ENCODE measurements at places on chromosomes 12 and 14.

- DNase-seq = no peak
Measured at GRCh38 chr14:82094829-82095345, 561.2 kb upstream of the SEL1L start.

- DNase-seq = no peak
Measured at GRCh38 chr14:32047791-32048190, 29.3 kb upstream of the ARHGAP5 start.

DNA sequence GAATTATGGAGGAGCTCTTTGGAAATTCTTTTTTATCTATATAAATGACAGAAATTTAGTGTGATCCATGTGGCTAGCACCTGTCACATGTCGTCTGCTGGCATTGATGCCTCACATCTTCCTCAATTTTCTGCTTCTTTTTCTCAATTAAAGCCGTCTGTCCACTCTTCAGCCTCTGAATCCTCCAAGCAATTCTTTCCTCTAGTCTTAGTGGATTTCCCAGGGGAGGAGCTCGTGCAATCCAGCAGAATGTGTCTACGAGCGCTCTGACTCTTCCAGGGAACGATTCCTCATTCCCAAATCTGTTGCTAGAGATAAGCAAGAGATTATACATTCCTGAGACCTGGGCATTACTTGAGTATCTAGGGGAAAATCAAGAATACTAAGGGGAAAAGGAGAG is 176.6 kb downstream of the EMP1 start:
- no peak for DNase-seq

- no peak for DNase-seq
Measured at GRCh38 chr14:61533513-61534255, 161.6 kb upstream of the HIF1A start.

DNA sequence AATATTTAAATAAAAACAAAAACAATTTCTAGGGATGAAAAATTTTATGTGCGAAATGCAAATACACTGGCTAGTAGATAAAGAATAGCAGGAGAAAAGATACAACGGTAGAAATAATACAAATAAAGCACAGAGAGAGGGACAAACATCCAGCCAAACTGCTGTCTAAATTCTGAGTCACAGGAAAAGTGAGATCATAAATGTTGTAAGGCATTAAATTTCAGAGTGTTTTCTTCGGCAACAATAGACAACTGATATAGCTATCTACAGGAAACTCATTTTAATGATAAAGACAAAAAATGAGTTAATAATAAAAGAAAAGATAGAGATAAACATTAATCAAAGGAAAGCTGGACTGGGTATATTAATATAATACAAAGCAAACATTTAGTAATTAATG is 122.2 kb downstream of the NTS start:
- DNase-seq = no peak

DNA sequence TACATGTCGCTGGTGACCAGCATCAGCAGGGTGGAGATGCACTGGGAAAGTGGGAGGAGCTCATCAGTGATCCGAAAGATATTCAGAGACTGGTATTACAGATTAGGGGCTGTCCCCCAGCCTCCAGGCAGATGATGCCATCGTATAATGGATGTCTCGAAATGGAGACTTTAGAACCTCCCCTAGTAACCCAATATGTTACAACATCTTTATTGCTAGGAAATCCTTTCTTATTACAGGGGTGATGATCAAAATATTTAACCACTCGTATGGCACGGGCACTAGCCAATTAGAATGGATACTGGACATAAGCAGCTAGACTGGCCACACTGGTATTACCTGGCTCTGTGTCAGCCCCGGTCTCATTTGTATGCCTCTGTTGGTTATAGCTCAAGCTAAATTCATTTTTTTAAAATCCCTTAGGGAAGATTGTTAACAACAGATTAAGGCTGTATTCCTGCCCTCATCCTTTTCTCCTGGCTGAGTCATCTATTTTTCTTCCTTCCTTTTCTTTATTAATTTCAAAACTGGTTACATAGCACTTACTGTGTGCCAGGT is 10.8 kb upstream of the CEBPE start:
- DNase-seq = no peak

GRCh38 chr14:100072783-100073346 is 7.6 kb downstream of the EVL start:
- peak; percentile 65 for DNase-seq

DNA sequence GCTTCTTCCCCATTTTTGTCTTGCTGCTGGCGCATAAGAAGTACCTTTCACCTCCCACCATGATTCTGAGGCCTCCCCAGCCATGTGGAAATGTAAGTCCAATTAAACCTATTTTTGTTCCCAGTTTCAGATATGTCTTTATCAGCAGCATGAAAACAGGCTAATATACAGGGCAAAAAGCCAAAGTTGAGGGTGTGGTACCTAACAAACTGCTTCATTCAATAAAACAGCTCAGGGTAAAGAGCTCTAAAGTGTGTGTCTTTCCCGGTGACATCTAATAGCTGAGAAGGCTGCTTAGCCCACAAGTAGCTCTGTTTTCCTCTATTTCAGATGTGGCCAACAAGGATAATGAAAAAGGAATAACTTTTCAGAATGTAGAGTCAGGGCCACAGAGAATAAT is 76.7 kb upstream of the SLC8A3 start:
- no peak for DNase-seq

DNA sequence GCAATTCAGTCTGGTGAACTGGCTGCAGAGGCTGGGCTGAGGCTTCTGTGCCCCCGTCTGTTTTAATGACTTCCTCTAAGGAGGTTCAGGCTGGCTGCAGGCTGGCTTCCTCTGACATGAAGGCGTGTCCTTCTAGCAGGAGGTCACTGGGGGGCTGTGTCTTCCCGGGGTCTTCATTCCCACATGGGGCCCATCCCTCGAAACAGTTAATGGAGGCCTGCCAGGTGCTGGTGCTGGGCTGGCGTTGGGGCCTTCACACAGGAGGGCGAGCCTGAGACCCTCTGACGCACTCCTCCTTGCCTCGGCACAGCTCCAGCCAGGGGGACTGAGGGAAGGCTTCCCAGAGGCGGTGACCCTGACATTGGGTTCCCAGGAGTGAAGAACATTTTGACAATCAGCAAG is 57.7 kb upstream of the DLK1 start:
- DNase-seq = no peak

DNA sequence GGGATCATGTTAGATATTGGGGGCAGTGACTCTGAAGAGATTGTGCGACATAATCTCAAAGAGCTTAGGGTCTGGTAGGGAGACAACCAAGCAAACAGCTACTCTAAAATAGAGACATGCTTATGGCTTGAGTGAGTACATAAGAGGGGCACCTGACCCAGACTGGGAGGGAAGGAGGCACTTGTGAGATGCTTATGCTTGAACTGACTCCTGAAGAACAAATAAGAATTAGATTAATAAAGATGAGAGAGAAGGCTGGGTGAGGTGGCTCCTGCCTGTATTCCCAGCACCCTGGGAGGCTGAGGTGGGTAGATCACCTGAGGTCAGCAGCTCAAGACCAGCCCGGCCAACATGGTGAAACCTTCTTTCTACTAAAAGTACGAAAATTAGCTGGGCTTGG is 19.1 kb downstream of the TMTC2 start:
- no peak for DNase-seq

- no peak for DNase-seq
Measured at GRCh38 chr12:92445253-92446082, 257.3 kb upstream of the PLEKHG7 start.

- no peak for DNase-seq
Measured at GRCh38 chr12:68868043-68868790, 60.2 kb downstream of the MDM2 start.

DNA sequence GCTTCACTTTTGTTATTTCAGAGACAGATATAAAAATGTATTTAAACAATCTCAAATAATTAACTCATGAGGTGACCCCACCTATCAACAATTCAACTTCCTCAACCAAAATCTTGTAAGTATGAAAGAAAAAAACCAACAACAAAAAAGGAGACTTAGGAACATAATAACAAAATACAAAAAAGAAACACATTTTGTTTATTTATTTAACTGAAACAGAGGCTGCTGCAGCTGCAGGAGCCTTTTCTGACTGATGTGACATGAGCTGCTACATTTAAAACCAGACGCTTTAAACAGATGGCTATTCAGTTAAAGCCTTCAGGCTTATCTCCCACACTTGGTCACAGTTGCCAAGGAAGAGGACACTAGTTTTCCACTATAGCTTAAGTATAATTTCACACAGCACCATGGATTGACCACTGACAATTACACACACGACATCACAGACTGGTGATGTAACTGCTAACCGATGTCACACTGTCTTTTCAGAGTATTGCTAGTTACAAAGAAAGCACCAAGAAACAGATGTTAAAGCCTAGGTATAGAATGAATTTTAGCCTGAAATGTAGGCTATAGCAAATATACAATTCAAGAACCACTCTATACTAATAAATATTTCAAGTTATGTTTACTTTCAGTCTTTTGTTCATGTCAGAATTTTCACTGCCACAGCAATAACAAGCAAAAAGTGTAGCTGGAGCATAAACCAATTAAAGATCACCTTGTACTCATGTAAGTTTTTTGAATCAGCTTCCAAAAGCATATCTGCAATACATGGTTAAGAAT is 113.0 kb downstream of the MED13L start:
- DNase-seq = no peak

DNA sequence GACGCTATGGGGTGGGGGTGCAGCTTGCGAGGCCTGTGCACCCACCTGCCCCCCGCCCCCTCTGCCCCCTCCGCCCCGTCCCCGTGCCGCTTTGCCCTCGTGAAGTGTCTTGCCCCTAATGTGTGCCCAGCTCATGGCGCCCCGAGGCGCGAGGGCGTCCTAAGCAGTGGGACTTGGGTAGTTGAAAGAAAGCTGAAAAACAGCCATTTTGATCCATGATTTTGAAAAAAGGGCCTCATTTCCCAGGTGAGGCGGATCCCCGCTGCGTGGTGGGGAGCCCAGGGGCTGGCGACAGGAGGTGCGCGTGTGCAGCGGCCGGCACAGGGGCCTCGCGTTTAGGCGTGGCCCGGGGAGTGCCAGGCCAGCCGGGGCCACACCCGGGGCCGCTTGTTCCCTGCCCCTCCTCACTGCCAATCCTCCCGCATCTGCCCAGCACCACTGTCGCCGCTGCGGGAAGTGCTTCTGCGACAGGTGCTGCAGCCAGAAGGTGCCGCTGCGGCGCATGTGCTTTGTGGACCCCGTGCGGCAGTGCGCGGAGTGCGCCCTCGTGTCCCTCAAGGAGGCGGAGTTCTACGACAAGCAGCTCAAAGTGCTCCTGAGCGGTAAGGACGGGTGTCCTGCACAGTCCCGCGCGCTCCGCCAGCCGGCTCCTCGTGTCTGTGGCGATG is 11.8 kb downstream of the ZFYVE21 start:
- DNase-seq = no peak

DNA sequence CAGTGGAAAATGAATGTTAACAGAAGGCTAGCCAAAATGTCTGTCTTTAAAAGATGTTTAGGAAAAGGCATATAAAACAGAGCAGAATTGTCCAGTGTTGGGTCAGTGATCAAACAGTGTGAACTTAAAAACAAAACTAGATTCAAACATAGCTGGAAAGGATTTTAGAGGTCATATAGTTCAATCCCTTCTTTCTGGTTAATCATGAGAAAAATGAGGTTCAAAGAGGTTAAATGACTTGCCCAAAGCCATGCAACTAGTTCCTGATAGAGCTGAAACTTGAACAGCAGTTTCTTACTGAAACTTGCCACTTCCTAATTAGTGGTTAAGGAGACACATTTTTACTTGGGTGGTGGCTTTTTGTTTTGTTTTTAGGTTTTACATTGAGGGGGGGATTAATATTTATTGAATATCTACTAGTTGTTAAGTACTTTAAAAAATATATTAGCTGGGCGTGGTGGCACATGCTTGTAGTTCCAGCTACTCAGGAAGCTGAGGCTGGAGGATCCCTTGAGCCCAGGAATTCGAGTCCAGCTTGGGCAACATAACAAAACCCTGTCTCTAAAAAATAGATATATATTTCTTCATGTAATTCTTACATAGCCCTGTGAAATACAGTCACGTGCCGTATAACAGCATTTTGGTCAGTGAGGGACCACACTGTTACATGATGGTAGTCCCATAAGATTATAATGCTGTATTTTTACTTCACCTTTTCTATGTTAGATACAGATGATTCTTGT is 20.4 kb downstream of the ACVR1B start:
- no peak for DNase-seq

GRCh38 chr14:74221741-74222140 is 17.5 kb upstream of the VSX2 start:
- DNase-seq = no peak

DNA sequence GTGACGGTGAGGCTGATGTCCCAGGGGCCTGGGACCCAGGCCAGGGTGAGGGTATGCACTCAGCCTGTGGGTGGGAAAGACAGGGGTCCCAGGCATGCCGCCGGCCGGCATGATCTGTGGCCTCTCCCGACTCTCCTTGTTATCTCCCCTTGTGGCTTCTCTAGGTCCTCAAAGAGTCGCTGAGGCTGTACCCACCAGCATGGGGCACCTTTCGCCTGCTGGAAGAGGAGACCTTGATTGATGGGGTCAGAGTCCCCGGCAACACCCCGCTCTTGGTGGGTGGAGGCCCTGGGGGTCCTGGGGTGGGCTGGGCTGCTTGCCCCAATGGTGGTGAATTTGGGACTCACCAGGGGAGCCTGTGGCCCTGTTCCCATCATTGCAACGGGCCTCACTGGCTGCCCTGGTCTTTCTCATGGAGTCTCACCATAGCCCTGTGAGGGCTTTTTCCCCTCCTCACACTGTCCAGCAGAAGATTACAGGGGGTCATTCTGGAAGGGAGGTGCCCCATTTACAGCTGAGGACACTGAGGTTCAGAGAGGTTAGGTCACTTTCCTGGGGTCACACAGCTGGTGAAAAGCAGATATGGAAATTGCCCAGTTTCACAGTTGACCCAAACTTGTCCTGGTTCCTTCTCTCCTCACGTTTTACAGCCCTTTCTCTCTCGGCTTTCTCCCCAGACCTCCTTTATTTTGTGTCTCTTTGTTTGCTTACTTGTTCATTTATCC is 37.9 kb downstream of the CYP46A1 start:
- DNase-seq = no peak

- DNase-seq = no peak
Measured at GRCh38 chr14:72545411-72546311, 348.2 kb downstream of the DPF3 start.

DNA sequence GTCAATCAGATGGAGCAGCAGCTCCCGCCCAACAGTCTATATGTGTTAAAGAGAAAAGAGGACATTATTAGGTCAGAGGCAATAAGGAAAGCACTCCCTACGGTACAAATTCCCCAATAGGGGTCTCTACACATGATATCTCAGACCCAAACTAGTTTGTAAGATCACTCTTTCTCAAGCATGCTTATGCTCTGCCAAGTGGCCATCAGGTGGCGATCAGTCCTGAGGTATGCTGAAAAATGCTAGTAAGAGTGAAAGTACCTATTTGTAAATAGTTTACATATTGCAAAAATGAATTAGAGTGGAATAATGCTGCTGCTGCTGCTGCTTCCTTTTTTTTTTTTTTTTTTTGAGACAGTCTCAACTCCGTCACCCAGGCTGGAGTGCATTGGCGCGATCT is 61.0 kb downstream of the CPM start:
- no peak for DNase-seq

DNA sequence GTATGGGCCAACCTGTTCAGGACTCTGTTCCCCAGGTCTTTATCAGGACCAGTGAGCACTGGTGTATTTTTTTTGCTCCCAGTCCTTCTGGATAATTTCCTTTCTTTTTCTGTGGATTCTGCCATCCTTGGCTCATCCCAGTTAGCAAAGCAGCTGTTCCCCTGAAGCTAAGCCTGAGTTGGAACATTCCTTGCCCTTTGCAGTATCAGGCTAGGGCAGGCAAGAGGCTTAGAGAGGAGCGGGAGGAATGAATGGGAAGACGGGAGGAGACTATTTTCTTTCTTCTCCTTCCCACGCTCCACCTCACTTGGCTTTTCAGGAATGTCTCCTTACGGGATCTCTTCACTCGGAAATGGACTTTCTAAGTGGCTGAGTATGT is 29.2 kb downstream of the ERG28 start:
- DNase-seq = no peak
